Cerebellar nuclear complex (tissue), 1 donor: ENCODE measurements at places on chromosomes 6 and 20.

GRCh38 chr6:7938562-7939183 is 28.1 kb upstream of the TXNDC5 start:
- DNase-seq: no peak

DNA sequence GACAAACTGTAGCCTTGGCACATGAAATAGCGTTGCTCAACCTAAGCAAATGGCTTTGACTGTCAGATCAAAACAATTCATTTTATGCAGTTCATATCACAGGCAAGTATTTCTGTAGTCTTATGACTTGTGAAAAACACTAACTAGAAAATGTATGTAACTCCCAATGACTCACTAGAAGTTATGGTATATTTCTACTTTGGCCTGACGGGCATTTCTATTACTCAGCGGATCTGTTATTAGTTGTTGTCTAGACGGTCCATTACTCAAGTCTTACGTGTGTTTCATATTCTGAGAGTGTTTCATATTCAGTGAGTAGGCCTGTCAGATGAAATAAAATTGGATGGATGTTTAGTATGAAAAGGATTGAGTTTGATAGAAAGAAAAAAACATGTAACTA is 880.9 kb downstream of the PRIM2 start:
- DNase-seq: no peak

DNA sequence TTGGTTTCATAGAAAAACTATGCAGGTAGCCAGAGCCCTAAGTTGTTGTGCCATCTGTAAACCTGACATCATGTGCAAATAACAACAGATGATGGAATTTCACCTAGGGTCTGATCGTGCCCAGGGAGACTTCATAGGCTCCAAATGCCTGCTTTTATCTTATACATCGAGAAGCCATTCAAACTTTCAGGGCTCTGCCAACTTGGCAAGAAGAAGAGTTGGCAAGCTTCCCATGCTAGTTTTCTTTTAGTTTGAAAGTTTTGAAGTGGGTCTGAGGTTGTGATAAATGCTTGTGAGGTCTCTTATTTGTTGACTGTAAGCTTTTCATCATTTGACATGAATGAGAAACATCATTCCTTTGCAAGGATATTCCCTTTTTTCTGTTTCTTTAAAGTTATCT is 175.4 kb upstream of the FLRT3 start:
- DNase-seq: no peak

GRCh38 chr20:1900321-1900801 is 5.2 kb downstream of the SIRPA start:
- DNase-seq: peak; percentile 37

GRCh38 chr6:13724182-13724581 is 12.5 kb upstream of the RANBP9 start:
- DNase-seq: no peak

DNA sequence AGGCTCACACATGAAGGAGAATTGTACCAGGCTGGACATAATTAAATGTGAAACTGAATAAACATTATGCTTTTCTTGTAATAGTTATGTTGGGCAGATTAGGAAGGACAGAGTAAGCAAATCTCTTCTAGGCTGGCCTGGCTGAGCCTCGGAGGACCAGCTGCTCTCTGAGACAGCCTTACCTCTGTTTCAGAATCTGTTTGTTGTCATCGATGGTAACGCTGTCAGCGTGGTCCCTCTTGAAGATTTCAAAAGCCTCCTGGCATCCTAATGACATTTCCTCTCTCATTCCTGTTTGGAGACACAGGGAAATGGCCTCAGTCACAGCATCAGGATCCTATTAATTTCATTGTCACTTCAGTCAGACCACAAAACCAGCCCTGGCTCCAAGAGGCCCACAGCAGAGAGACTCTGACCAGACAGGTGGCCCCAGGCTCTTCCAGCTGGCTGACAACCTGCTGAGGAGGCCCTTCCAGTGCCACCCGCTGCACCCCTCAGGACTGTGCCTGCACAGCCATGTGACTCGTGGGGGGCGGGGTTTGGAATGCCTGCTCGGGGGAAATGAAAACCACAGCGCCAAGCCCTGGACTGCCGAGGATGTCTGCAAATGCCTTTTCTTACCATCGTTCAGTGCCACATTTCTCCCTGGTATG is 108.5 kb upstream of the KCNK16 start:
- DNase-seq: peak; percentile 68
